ENCODE measurements at places on chromosomes 6 and 20.

DNA sequence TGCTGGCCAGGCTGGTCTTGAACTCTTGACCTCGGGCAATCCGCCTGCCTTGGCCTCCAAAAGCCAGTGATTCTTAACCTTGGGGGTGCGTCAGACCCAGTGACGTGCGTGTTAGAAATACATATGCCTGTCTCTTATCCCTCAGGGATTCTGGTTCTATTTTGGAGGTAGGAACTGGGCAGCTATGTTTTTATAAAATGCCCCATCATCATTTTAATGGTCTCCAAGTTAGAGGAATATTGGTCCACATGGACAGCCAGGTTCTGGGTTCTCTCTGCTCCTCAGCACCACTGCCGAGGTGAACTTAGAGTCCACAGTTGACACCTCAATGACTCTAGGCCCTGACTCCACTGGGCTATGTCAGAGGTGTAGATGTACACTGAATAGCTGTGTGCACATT is 352.7 kb downstream of the SMOC2 start:
- DNase-seq = no peak

DNA sequence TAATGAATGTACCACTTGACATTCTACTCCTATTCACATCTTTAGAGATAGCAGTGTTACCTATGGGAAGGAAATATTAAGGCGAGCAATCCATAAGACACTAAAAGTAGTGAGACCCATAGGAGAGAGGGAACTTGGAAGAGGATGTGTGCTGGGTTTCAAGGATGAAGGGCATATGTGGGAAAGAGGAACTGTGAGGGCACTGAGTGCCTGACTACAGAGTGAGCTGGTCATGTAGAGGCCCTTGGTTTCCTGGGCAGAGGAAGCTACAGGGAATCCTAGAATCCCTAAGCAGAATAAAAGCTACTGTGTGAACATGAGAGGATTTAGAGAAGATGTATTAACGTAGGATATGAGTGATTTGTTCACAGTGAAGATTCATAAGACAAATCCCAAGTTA is 262.8 kb downstream of the FARS2 start:
- no peak for DNase-seq

DNA sequence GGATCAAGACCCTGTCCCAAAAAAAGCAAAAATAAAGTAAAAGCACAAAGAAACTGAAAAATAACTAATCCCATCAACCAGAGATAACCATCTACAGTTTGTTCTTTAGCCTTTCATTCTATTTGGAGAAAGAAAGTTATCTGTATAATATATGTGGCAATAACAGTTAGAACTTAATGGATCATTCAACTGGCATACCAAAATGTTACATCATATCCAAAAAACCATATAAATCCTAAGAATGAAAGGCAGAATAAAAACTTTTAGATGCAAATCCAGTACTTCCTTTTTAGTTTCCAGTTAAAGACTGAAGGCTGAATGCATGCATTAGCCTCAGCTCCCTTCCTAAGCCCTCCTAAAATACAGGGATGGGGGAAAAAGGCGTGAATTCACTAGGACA is 25.2 kb downstream of the ILRUN start:
- DNase-seq = no peak

- no peak for DNase-seq
Measured at GRCh38 chr6:160139420-160139851, 17.8 kb downstream of the SLC22A1 start.

DNA sequence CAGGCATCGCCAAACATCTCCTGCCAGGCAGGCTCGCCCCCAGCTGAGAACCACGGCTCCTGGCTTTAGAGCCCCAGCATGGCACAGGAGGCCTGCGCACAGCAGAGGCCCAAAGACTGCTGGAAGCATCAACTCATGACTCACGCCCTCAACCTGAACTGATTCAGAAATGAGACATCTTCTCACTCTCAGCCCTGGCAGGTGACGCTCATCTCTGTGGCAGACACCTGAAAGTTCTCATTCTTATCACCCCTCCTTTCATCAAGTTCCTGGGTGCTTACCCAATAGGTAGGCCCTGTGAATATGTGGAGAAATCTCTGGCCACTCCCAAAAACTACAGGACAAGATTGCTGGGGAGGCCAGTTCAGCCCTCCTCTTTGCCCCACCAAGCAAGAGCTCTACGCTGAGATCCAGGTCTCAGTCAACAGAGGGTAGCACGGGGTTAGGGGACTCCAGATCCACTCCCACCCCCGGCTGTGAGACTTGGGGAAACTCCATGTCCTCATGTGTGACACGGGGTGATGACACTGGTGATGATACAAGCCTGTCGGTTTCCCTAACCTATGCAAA is 11.3 kb downstream of the NFATC2 start:
- DNase-seq = no peak

GRCh38 chr20:63628246-63628975 is 1.5 kb upstream of the GMEB2 start:
- no peak for DNase-seq

- DNase-seq = no peak
Measured at GRCh38 chr6:144528743-144529425, 243.7 kb downstream of the UTRN start.

- DNase-seq = no peak
Measured at GRCh38 chr6:107743311-107743710, 80.8 kb downstream of the SCML4 start.

GRCh38 chr20:40109136-40109535 is 579.9 kb downstream of the MAFB start:
- no peak for DNase-seq

DNA sequence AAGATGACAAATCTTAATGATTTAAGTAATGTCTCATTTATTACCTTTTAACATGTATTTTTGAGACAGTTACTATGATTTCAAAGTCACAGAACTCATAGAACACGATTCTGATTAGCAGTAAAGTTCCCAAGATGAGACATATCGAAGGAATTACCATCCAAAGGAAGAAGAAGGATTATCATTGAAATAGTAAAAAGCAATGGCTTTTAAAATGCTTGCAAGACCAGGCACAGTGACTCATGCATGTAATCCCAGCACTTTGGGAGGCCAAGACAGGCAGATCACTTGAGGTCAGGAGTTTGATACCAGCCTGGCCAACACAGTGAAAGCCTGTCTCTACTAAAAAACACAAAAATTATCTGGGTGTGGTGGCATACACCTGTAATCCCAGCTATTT is 219.2 kb downstream of the KHDC1L start:
- DNase-seq = no peak

DNA sequence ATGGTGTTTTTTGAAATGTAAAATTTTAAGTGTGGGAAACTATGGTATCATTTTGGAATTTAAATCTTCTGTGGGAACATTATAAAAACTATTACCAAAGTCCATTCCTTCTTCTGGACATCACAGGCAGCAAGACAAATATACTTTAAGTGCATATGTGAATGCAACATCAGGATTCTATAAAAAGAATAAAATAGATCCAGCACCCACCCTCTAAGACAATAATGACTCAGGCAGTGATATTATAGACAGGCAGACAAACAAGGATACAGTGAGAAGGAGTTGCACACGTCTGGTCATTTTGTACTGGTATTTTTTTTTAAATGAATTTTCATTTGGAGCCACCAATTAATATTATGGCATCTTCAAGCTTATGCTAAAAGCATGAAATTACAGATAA is 21.1 kb upstream of the NEDD9 start:
- DNase-seq = no peak

DNA sequence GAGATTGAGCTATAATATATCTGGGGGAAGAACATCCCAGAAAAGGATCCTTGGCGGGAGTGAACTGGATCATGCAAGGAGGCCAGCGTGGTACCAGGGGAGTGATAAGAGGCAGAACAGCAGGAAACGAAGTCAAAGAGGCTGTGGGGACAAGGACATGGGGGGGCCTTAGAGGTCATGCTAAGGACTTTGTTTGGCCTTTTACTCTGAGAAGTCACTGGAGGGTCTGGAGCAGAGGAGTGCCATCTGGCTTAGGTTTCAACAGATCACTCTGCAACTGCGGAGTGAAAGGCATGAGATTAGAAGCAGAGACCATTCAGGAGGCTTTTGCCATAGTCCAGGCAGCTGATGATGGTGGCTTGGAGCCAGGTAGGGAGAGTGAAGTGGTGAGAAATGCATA is 24.3 kb downstream of the MRAP2 start:
- no peak for DNase-seq
